ENCODE measurements at places on chromosomes 7 and 10.

GRCh38 chr10:14660831-14661230 lies 113.9 kb downstream of the FAM107B start:
- no peak for DNase-seq

GRCh38 chr7:48421357-48421756 lies 250.1 kb downstream of the ABCA13 start:
- DNase-seq: no peak

DNA sequence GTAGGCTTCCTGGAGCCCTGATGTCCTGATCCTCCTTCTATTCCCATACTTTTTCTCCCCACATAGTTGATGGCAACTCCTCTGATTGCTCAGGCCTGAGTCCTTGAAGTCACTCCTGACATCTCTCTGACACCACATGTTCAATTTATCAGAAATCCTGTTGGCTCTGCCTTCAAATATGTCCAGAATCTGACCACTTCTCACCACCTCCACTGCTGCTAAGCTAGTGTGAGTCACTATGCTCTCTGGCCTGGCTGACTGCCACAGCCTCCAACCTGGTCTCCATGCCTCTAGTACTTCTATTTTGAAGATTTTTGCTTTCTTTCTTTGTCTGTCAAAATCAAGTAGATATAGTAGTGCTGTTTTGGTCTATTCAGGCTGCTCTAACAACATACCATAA lies 53.0 kb downstream of the TMEM229A start:
- no peak for DNase-seq

DNA sequence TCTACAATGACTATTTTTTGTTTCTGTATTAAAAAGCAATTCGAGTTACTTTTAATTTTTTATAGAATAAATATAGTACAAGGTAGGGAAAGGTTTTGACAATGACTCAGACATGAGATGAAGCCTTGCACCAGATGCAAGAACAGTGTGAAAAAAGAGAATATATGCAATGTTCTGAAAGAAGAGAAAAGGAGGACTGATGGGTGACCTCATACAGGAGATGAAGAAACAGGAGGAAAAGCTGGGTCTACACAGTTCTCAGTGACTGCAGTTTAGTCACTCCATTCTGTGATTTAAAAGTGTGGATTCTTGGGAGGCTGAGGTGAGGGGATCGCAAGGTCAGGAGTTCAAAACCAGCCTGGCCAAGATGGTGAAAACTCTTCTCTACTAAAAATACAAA lies 38.3 kb upstream of the YAE1 start:
- no peak for DNase-seq

DNA sequence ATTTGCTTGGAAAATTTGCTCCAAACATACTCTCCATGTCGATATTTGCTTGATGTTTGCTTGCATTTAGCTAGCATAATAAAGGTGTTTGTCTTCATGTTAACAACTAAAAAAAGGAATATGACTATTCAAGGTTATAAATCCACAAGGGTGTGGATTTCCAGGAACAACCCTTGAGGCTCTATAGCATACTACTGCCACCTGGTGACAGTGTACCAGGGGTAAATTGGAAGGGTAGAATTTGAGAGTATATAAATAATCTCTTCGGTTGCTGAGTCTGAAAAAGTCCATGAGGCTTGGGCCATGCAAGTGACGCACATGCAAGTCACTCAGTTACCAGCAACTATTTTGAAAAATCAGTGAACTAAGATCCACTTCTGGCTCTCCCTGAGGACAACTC lies 68.4 kb downstream of the SLIT1 start:
- DNase-seq: no peak

- no peak for DNase-seq
Measured at GRCh38 chr7:69622960-69623359, 24.7 kb downstream of the AUTS2 start.

GRCh38 chr7:26625286-26625685 lies 239.1 kb downstream of the SKAP2 start:
- no peak for DNase-seq

GRCh38 chr10:278707-279106 lies 143.5 kb downstream of the ZMYND11 start:
- no peak for DNase-seq

GRCh38 chr7:108003599-108003935 lies 606 bp upstream of the LAMB1 start:
- DNase-seq: no peak

DNA sequence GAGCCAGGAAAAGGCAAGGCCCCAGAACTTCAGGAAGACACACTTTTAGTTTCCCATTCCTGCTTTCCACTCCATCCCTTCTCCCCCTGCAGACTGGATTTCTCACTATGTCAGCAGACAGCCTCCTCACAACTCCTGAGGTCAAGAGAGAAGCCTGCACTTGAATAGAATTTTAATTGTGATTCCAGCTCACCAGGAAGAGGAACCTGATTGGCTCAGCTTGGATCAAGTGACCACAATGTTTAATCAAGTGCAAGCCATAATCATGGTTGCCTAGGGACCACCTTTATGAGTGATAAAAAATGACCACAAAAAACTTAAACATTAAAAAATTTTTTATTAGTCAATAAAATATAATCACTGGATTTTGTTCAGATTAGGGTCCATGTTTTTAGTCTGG lies 244.7 kb upstream of the RHOBTB1 start:
- no peak for DNase-seq

GRCh38 chr7:43303740-43304241 lies 191.3 kb downstream of the HECW1 start:
- no peak for DNase-seq

GRCh38 chr10:44988957-44989585 lies 10.5 kb upstream of the DEPP1 start:
- no peak for DNase-seq

GRCh38 chr10:63072951-63073350 lies 60.2 kb upstream of the NRBF2 start:
- no peak for DNase-seq
